Calu3 (cell line): ENCODE measurements at places on chromosomes 2 and 18. TPM values are rescaled to one million over a fixed set of nuclear protein-coding genes. Genes with fewer than 3 reads are reported as not detected.

DNA sequence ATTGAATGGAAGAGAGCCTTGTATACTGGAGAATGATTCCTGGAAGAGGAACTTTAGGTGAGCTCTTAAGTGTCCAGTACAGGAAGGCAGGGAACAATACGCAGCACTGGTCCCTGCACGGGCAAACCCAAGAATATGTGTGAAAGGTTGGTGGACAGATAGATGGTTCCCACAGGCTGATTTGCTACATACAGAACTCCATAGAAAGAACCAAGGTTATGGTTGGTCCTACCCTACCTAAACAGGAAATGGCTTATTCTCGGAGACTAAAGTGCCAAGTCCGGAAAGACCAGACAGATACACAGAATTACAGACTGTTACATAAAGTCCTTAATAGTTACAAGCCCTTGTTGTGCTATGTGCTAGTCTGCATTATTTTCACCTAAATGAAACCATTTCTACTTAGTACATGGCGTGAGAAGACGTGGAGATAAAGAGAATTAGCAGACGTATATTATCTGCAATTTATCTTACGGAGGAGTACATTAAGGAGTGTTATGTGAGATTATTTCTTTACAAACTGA, 1.2 kb downstream of the REV1 start:
- peak overlapping the region; percentile 94 for H3K4me3 ChIP-seq
- DNase-seq = no peak
- peaks cover 26% of the 10 kb centered on the region for H3K4me1 ChIP-seq
- H3K27me3 ChIP-seq = peaks cover 13% of the 10 kb centered on the region
- H3K36me3 ChIP-seq = peaks cover 26% of the 10 kb centered on the region

GRCh38 chr2:100623033-100623715, 60.4 kb downstream of the PDCL3 start:
- H3K4me1 ChIP-seq = no peaks in the 10 kb centered on the region
- H3K36me3 ChIP-seq = no peaks in the 10 kb centered on the region
- DNase-seq = no peak

- H3K4me3 ChIP-seq = no peak overlapping the region
- no peaks in the 10 kb centered on the region for H3K27me3 ChIP-seq
- peaks cover 30% of the 10 kb centered on the region for H3K4me1 ChIP-seq
- peak overlapping the region; percentile 40 for H3K27ac ChIP-seq
- DNase-seq = peak; percentile 65
These were observed 116.0 kb downstream of the SETBP1 start for GRCh38 chr18:44796429-44797428.

- no peaks in the 10 kb centered on the region for H3K27me3 ChIP-seq
- no peak overlapping the region for H3K27ac ChIP-seq
- H3K4me3 ChIP-seq = no peak overlapping the region
- no peak for DNase-seq
These were observed 9.3 kb downstream of the PSMD1 start for GRCh38 chr2:231065966-231066365.

DNA sequence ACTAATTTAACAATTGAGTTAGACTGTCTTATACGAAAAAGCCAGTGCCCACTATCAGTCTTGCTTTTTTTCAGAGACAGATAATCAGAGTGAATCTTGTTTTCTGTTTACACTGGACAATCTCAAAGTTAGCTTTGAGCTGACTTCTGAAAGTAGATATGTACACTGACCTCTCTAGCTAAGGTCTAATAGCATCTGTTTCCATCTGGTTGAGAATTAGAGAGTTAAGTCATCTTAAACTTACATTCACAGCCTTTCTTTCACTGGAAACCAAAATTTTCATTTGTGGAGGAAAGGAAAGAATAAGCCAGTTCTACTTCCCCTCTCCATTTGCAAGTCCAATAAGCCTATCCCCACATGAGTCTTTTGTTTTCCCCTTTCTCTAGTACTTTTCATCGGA, 89.3 kb downstream of the VRK2 start:
- no peaks in the 10 kb centered on the region for H3K27me3 ChIP-seq
- no peak for DNase-seq
- H3K4me3 ChIP-seq = no peak overlapping the region
- no peaks in the 10 kb centered on the region for H3K36me3 ChIP-seq
- no peaks in the 10 kb centered on the region for H3K4me1 ChIP-seq
- H3K27ac ChIP-seq = no peak overlapping the region

DNA sequence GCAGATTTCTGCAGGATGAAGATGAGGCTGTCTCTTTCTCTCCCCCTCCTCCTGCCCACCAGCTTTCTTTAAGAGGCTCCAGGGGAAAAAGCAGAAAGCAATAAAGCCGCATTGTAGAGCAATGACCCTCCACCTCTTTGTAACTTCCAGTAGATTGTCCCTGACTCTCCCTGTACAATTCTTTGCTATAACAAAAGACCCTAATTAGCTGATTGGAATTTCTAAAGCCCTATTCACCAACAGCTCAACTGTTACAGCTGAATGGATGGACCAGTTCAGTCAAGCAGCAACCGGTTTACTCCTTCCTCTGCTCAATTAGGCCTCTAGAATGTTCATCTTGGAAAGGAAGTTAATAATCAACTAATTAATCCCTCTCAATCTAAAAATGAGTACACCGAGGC, 301.0 kb downstream of the STK39 start:
- no peak for DNase-seq
- H3K27me3 ChIP-seq = no peaks in the 10 kb centered on the region
- no peak overlapping the region for H3K4me3 ChIP-seq

DNA sequence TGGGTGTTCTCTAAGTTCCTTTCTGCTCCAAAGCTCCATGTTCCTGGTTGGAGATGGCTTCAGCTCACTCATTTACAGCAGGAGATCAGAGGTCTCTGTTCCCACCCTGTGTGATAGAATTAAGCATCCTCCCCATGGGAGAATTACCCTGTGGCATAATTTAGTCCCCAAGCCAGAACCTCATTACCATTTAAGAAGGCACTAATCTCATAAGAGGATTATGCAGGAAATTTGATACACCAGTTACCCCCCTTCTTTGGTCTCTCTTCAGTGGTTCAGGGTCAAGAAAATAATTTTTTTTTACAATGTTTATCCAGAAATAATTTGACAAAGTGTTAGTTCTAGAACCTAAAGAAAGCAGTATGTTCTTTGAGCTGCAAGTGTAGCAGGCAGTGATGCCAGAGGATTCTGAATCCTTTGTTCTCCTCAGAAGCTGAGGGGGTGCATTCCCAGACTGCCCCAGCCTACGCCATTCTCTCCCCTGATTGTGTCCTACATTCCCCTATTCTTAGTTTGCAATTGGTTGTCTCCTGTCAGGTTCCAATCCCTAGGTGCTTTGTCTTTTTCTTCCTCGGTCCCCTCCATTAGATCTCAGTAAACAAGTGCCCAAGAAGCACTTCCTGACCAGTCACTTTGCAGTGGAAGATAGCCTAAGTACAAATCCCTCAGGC, 163.6 kb downstream of the PRKCE start:
- no peak for DNase-seq
- H3K4me1 ChIP-seq = no peaks in the 10 kb centered on the region
- no peak overlapping the region for H3K27ac ChIP-seq

GRCh38 chr2:241733391-241734207, 831 bp upstream of the D2HGDH start:
- DNase-seq = no peak
- no peaks in the 10 kb centered on the region for H3K27me3 ChIP-seq
- peak overlapping the region; percentile 36 for H3K27ac ChIP-seq
- peaks cover 8% of the 10 kb centered on the region for H3K4me1 ChIP-seq
- H3K36me3 ChIP-seq = peaks cover 40% of the 10 kb centered on the region

DNA sequence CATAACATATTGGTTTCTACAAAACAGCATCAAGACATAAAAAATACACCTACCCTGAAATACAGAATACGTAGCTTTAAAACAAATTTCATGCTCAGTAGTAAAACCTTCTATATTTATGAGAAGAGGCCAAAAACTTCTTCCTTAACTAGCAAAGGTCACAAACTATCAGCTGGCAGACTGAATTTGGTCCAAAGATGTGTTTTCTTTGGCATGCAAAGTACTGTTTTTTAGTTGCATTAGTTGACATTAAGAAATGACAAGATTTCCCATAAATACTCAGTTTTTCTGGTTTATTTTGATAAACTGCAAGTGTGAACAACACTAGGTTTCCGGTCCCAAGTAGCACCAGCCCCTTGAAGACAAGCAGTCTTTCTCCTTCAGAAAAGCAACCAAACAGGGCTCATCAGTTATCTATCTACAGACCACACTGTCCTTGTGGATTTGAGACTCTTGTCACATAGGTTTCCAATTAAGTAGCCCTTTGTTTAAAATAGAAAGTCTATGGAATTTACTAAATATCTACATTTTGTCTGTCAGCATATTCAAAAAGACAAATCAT, 35.6 kb downstream of the SLC25A12 start:
- no peaks in the 10 kb centered on the region for H3K4me1 ChIP-seq
- DNase-seq = no peak
- no peaks in the 10 kb centered on the region for H3K36me3 ChIP-seq
- H3K27ac ChIP-seq = no peak overlapping the region

DNA sequence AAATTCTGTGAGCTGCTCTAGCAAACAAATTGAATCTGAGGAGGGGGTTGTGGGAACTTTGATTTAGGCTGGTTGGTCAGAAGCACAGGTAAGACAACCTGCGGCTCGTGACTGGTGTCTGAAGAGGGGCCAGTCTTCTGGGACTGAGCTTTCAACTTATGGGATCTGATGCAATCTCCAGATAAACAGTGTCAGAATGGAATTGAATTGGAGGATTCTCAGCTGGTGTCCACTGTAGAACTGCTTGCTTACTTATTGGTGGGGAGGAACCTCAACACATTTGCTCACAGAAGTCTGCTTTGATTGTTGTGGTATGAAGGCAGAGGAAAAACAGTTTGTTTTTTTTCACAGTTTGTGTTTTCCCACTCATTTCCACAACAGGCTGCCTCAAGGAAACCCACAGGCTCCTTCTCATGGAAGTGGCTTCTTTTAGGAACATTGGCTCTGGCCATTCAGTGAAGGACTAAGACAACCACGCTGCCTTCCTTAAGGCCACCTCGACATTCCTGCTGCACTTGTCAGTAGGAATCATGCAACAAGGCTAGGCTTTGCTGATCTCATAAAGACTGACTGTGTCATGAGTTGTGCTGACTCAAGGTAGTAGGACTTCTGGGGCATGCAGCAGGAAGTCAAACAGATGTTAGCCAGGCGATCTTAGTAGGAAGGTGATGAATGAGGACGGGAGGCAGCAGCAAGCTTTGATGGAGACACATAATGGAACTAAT, 104.7 kb downstream of the TSN start:
- H3K27me3 ChIP-seq = peaks cover 85% of the 10 kb centered on the region
- H3K4me1 ChIP-seq = no peaks in the 10 kb centered on the region
- no peak overlapping the region for H3K27ac ChIP-seq
- H3K36me3 ChIP-seq = no peaks in the 10 kb centered on the region
- no peak overlapping the region for H3K4me3 ChIP-seq

GRCh38 chr2:77552956-77553355, 30.8 kb upstream of the LRRTM4 start:
- no peak overlapping the region for H3K27ac ChIP-seq
- no peak for DNase-seq
- no peaks in the 10 kb centered on the region for H3K27me3 ChIP-seq
- H3K4me3 ChIP-seq = no peak overlapping the region

GRCh38 chr18:68991286-68991685, 193.4 kb downstream of the CCDC102B start:
- no peak for DNase-seq
- no peak overlapping the region for H3K4me3 ChIP-seq
- H3K27me3 ChIP-seq = no peaks in the 10 kb centered on the region
- no peak overlapping the region for H3K27ac ChIP-seq
- no peaks in the 10 kb centered on the region for H3K36me3 ChIP-seq

DNA sequence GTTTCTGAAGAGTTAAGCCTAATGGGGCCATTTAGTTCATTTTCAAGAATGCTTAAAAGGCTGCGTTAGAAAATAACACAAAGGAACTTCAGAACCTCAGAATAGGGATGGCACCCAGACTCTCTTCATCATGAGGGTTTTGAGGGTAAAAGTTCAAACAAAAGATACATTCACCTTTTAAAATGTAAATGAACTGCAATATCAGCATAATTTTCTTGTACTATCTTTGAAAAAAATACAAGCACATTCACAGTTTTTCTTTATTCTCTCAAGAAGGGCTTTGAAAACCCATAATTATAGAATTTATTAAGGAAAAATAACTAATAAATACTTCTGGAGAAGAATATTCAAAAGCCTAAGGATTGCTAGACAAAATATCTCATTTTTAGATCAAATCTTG, 791.0 kb downstream of the DCC start:
- no peak for DNase-seq
- H3K4me3 ChIP-seq = no peak overlapping the region
- no peaks in the 10 kb centered on the region for H3K36me3 ChIP-seq
- H3K4me1 ChIP-seq = no peaks in the 10 kb centered on the region
- no peak overlapping the region for H3K27ac ChIP-seq
- H3K27me3 ChIP-seq = no peaks in the 10 kb centered on the region

GRCh38 chr2:220006152-220006621, 378.8 kb downstream of the SLC4A3 start:
- H3K27me3 ChIP-seq = no peaks in the 10 kb centered on the region
- DNase-seq = no peak
- no peaks in the 10 kb centered on the region for H3K36me3 ChIP-seq
- H3K27ac ChIP-seq = no peak overlapping the region
- no peaks in the 10 kb centered on the region for H3K4me1 ChIP-seq

DNA sequence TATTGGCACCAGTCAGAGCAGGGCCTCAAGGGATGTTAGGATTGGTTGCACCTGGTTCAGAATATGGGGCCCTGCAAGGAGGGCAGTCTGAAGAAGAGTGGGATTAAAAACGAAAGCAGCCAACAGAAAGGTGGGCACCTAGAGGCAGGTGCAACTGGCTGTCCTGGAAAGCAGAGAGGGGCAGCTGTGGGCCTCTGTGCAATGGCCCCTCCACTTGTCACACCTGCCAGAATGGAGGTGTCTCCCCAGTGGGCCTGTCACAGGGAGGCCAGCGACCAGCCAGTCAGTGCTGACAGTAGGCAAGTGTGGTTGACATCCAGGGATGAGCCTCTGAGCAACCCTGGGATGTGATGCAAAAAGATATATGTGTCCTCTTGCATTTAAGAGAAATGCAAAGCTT, 37.7 kb downstream of the INPP4A start:
- peaks cover 21% of the 10 kb centered on the region for H3K36me3 ChIP-seq
- H3K4me3 ChIP-seq = no peak overlapping the region
- H3K4me1 ChIP-seq = peaks cover 90% of the 10 kb centered on the region
- no peaks in the 10 kb centered on the region for H3K27me3 ChIP-seq

Gene INHA
- total RNA-seq = 0.80 and 0.83 TPM in 2 replicates

Gene LRRTM4
- not detected in 2 replicates for total RNA-seq

Gene SCYGR4
- 0.22 TPM in 1 of 2 replicates, not detected in the other for total RNA-seq

Gene OR6B2
- total RNA-seq = not detected in 2 replicates
